ENCODE measurements at places on chromosomes 12 and 14.

DNA sequence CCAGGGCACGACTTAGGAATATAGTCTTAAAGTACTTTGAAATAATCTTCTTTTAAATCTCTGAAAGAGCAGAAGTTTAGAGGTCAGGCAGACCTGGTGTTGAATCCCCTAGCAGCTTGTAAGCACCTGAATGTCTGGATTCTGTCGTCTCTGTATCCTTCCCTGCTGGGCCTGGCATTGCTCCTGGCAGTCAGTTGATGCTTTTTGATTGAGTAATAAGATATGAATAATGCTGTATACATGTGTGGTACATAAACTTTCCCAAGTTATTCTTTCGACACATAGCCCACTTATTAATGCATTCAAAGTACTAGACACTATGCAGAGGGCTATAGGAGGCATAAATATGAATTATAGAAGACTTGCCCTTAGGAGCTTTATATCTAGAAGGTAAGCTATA is 31.4 kb downstream of the EVL start:
- DNase-seq = no peak

GRCh38 chr12:64991121-64991611 is 129.9 kb downstream of the WIF1 start:
- no peak for DNase-seq

GRCh38 chr14:104304451-104305351 is 166.3 kb downstream of the KIF26A start:
- no peak for DNase-seq

- peak; percentile 80 for DNase-seq
These were observed 13.9 kb downstream of the MFAP5 start for GRCh38 chr12:8648576-8649205.

- DNase-seq = no peak
These were observed 542.9 kb upstream of the FLRT2 start for GRCh38 chr14:84987042-84987441.

DNA sequence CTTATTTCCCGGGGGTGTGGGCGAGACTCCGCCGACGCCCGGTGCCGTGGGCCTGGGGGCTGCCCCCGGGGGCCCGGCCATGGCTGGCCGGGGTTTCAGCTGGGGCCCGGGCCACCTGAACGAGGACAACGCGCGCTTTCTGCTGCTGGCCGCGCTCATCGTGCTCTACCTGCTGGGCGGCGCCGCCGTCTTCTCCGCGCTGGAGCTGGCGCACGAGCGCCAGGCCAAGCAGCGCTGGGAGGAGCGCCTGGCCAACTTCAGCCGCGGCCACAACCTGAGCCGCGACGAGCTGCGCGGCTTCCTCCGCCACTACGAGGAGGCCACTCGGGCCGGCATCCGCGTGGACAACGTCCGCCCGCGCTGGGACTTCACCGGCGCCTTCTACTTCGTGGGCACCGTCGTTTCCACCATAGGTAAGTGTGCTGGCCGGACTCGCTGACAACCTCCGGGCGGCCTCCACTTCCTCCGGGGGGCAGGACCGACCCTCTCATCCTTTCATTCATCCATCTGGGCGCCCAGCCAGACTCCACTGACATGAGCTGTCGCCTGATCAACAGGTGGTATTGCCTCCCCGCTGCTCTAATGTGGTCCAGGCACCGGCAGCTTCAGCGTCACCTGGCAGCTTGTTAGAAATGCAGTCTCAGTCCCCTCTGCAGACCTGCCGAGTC is 467 bp downstream of the KCNK13 start:
- peak; percentile 56 for DNase-seq

- peak; percentile 95 for DNase-seq
These were observed 50.6 kb downstream of the LRCOL1 start for GRCh38 chr12:132559652-132560363.

DNA sequence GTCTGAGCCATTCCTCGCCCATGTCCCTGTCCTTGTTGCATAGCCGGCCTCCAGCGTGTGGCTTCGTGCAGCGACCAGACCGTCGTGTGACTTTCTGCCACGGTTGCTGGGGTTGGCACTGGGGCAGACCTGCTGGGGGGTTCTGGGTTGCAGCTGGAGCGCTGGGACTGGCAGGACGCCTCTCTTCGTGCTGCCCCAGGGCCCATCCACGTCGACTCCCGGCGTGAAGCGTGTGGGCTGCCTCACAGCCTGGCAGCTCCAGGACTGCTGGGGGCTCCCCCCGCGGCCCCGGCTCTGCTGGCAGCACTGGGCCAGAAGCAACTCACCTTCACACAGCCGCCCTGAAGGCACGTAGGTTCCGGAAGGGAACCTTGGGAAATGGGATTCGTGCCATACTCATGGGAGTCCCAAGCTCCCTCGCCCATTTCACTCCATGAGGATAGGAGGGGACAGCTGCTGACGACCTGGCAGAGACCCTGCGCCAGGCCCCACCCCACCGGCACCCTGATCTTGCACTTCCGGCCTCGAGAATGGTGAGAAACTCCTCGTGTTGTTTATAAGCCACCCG is 51.9 kb downstream of the GALNT9 start:
- no peak for DNase-seq

GRCh38 chr14:104852280-104852663 is 12.8 kb upstream of the CEP170B start:
- DNase-seq = no peak

- no peak for DNase-seq
These were observed 4.0 kb upstream of the TMEM229B start for GRCh38 chr14:67492538-67492937.

- no peak for DNase-seq
These were observed 815.7 kb downstream of the NRXN3 start for GRCh38 chr14:78985668-78986381.

All from GM13977 (cell line).